Heart left ventricle (tissue), 16 donors: ENCODE measurements at places on chromosomes 6 and 20.
A peak's percentile ranks its signal among the peaks of the same experiment; 100 is the strongest.

DNA sequence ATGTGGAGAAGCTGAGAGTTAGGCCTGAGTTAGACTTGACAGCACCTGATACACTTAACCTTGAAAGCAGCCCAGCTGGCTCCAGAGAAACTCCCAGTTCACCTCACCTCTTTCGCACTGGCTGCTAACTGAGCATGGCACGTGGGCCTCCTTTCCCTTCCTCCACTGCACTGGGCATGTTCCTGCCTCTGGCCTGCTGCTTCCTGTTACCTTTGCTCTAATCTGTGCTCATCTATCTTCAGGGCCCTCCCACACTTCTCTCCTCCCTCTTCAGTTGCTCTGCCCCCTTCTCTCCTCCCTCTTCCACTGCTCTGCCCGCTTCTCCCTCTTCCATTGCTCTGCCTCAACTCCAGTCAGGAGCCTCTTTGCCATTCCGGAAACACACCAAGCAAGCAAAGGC, 13.7 kb upstream of the UBE2V1 start:
- no peak for DNase-seq

- peak; percentile 70 for DNase-seq
Measured at GRCh38 chr20:58691773-58692578, 624 bp upstream of the NPEPL1 start.

- no peak for DNase-seq
Measured at GRCh38 chr6:135434991-135435390, 62.5 kb downstream of the AHI1 start.

DNA sequence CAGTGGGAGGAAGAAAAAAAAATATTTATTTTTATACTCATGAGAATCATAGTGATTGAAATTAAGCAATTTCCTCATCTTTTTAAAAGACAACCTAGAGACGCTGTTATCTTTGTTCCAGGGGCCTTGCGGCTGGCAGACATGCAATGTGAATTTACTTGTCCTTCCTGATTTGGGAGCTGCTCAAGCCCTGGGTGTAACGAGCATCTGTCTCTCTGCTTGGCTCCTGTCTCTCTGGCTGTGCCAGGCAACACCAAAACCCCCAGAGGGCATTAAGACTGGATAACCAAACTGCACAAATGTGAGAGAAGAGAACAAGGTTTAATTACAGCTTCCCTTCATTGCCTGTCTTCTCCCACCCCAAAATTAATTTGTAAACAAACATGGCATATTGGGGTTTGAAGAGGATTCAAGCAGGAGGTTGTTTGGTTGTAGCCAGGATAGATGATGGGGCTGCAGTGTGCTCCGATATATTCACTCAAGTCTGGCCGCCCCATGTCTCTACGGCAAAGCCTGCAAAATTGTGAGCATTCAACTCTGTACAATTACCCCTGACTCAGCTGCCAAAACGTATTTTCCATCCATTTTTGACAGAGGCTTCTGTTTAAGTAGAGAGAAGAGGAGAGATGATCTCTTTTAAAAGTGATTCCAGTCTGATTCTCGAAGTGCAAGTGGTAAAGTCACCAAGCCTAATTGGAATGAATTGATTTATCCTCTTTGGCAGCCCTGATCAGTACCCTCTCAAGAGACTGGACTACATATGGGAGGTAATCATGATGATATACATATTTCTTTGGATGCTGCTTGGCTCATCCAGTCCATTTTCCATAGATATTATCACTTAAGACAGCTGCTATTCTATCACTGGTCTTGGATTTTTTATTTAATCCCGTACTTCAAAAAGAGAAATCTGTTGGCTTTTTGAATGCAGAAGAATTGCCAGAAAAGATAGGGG, 170.2 kb downstream of the SLC24A3 start:
- no peak for DNase-seq

DNA sequence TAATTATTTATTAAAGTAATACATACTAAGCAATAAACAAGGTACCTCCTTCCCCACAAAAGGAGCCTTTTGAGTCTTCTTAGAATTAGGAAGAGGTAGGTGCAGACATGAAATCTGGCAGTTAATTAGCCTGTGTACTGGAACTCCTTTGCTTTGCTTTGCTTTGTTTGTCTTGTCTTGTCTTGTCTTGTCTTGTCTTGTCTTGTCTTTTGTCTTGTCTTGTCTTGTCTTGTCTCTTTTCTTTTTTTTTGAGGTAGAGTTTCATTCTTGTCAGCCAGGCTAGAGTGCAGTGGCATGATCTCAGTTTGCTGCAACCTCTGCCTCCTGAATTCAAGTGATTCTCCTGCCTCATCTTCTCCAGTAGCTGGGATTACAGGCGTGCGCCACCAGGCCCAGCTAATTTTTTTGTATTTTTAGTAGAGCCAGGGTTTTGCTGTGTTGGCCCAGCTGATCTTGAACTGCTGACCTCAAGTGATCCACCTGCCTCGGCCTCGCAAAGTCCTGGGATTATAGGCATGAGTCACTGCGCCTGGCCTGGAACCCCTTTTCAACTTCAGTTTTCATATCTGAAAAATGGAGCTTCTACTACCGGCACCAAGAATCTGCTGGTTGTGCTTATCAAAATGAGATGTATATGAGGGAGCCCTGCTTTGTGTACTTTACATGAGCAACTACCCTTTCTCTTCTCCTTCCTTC, 301.2 kb downstream of the CDKAL1 start:
- DNase-seq, result no peak

- DNase-seq, result no peak
Measured at GRCh38 chr6:84081222-84081621, 47.6 kb downstream of the MRAP2 start.

DNA sequence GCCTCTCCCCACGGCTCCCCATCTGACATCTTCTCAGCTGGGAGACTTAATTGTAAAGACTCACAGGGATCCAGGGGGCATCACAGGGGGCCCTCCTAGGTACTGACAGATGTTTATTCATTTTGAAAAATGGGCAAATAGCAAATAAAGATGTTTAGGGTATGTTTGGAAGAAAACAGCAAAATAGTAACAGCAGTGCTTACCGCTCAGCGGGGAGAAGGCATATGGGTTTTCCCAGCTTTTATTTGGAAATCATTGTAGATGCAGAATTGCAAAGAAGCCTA, 2.7 kb upstream of the BIRC7 start:
- DNase-seq, result no peak

- no peak for DNase-seq
Measured at GRCh38 chr6:16494793-16495192, 256.4 kb downstream of the GMPR start.

GRCh38 chr20:48683467-48684175, 144.2 kb downstream of the PREX1 start:
- no peak for DNase-seq

GRCh38 chr6:170553534-170554012, 466 bp upstream of the PSMB1 start:
- no peak for DNase-seq

DNA sequence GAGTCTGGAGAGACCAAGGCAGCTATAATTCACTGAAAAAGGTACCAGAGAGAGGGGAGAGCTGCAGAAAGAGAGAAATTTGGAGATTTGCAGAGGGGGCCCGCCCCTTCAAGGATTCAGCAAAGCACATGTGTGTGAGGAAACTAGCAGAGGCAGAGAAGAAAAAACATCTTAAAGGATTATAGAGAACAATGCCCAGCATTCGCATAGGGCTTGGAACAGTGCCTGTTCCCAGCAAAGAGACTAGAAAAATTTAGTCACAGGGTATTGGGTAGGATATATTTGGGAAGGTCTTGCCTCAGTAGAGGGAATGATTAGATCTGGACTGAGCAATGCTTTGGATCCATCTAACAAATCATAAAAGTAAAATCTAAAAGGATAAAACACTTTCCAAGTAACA, 44.0 kb downstream of the SRPK1 start:
- no peak for DNase-seq

DNA sequence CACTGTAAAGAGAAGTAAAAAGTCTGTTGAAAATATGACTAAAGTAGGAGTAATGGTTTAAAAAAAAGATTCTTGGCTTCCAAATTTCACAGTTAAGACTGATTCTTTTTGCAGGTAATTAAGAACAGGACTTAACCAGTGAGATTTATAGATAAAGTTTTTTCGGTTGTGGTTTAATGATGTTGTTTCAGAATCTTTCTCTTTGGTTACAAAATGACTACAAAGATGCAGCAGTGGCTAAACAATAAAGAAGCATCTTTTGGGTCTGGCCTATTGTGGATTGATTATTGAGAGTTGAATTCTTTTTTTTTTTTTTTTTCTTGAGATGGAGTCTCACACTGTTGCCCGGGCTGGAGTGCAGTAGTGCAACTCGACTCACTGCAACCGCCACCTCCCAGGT, 109.7 kb downstream of the AKAP7 start:
- no peak for DNase-seq

DNA sequence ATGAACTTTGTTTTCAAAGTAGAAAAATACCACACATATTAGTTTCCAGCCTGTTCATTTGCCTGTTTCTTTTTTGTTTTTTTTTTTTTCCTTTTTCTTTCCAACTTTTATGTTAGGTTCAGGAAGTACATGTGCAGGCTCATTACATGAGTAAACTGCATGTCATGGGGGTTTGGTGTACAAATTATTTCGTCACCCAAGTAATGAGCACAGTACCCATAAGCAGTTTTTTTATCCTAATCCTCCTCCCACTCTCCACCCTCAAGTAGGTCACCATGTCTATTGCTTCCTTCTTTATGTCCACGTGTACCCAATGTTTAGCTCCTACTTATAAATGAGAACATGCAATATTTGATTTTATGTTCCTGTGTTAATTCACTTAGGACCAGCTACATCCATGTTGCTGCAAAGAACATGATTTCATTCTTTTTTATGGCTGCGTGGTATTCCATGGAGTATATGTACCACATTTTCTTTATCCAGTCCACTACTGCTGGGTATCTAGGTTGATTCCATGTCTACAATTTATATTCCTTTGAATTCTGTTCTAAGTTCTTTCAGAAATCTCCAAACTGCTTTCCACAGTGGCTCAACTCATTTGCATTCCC, 31.8 kb downstream of the SNX14 start:
- DNase-seq, result no peak

DNA sequence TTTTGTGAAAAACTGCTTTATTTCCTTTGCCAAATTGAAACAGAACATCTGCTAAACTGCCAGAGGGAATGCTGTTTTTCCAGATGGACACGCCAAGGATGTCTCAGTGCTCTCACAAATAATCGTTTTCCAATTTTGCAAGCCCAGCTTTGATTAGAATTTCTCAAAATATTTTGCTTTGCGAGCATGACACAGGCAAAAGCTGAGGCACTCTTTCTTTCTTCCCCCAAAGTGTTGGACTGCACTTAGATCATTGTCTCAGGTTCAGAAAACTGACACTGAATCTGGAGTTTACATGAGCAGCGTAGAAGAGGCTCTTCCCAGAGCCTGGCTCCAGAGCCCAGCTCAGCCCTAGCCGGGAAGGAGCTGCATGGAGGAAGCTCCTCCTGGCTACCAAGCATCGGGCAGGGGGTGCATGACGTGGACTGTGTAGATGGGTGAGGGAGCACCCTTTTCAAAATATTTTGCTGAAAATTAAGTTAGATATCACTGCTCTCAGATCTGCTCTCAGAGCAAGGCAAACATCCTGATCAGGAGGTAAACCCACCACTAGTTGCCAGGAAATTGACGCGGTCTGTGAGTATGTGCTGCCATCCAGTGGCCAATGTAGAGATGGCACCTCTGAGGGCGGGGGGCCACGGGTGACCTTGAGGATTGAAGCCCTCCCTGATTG, 107.5 kb downstream of the SLC22A3 start:
- peak; percentile 45 for DNase-seq

- DNase-seq, result no peak
Measured at GRCh38 chr20:22418738-22419137, 165.6 kb downstream of the FOXA2 start.
